ENCODE measurements at places on chromosomes 3 and 15.

DNA sequence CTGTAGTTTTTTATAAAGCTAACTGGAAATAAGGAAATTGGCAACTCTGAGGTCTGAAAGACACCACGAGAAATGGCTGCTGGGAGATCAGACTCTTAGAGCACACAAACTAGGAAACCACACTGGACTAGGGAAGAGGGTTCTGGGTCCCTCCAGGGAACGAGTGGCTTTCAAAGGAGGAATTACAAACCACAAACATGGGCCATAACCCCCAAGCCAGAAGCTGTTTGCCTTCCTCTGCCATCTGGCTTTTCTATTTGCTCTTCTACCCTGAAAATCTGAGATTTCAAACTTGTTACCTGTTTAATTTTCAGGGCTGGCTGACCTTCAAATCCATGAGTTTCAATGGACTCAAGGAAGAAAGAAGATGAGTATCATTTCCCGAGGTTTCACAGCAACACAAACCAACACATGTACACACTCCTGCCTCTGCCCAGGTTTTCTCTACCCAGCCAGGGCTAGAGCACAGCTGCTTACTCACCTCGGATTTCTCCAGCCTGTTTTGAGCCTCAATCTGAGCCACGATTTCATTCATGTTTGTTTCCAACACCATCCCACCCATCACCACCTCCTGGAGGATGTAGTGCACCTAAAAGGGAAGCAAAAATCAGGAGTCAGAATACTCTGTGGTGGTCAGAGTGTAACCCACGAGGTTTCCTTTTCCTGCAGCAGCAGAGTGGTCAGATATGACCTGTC is 22.6 kb upstream of the ANPEP start:
- DNase-seq: no peak

DNA sequence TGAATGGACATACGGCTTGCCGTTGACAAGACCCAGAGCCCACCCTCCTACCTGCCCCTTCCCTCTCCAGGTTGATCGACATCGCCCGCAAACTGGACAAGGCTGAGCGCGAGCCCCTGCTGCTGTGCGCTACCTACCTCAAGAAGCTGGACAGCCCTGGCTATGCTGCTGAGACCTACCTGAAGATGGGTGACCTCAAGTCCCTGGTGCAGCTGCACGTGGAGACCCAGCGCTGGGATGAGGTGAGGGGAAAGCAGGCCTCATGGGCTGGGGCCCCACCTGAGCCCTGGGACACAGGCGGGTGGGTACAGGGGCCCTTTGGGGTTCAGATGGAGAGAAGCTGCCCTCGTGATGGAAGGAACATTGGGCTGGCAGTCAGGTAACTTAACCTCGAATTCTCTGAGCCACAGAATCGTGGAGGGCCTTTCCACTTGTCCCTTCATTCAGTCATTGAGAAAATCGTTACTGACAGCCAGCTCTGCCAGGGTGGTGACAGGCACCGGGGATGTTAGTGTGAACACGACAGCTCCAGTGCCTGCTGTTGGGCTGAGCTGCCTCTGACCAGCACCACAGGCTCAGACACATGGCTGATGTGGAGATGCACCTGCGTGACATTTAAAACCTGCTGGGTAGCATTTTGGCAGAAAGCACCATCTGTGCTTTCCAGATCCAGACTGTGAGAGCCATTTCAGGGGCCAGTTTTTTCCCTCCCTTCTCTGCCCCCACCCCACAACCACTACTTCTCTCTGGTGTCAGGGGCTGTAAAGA is 25.6 kb upstream of the RHO start:
- no peak for DNase-seq

GRCh38 chr3:133750259-133750656 is 4.1 kb downstream of the TF start:
- peak; percentile 58 for DNase-seq

DNA sequence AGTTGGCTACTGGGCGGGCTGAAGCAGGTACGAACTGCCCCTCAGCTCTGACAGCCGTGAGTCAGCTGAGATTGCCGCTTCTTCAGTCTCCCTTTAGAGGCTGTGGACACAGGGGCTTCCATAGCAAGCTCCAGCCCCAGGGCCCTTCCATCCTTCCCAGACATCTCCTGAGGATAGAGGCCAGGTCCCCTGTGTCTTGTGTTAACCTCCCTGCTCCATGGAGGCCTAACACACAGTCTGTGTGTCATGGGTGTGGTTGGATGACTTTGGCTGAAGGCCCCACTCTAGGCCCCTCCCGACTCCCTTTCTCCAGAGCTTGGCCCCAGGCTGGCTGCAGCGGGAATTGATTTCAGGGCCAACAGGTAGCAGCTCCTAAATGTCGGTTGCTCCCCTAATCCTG is 116.1 kb upstream of the TLE3 start:
- DNase-seq: no peak

DNA sequence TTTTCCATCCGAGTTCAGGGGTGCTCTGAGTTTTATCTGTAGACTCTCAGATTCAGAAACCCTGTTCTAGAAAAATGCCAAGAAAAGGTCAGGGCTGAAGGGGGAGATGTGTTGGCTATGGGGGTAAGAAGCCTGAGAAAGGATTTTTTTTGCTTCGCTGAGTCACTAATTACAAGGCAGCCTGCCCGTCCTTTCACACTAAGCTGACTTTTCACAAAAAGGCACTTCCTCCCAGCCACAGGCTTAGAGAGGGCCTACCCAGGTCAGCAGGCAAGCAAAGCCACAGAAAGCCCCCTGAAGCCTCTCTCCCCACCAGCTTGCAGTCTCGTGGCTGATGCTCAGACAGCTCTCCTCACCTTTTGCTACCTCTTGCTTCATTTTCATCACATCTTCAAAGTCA is 192.6 kb upstream of the PRICKLE2 start:
- no peak for DNase-seq

- DNase-seq: no peak
Observed at GRCh38 chr15:35928847-35929246, 382.9 kb upstream of the DPH6 start.

DNA sequence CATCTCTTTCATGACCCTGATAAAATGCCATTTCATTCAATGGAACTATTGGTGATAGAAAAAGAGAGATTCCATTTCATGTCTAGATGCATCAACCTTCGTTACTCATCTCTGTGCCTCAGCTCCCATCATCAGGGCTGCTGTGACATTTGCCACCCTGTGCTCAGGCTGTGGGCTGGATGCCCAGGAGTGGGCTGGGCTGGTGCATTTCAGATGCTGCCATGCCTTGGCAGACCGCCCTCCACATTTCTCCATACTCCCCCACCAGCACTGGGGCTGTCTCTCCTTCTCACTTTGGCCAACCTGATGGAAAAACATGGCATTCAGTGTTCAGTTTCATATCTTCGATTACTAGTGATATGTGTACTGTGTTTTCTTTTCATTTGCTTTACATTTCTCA is 59.1 kb downstream of the DNASE1L3 start:
- DNase-seq: peak; percentile 67

GRCh38 chr3:37904601-37905000 is 42.9 kb downstream of the CTDSPL start:
- no peak for DNase-seq

- peak; percentile 44 for DNase-seq
Observed at GRCh38 chr3:32780735-32781210, 37.0 kb upstream of the TRIM71 start.

GRCh38 chr3:54847361-54847760 is 80.5 kb downstream of the LRTM1 start:
- no peak for DNase-seq

DNA sequence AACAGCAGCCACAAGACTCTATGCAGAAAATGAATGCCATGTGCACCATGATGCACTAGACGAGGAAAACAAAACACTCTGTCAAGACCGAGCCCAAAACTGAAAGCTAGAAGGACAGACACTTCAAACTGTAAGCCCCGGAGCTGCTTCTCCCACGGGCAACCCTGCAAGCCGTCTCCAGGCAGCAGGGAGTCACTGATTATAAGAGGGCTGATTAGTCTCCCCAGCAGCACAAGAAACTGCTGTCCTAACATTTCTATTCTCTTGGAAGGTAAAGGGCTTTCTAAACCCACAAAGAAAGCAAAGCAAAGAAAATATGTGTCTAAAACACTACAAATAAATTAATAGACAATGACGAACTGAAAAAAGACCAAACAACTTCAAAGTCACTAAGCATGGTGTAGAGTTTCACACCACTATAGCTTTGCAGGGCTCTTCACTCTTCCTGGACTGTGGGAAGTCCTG is 15.5 kb downstream of the TBC1D2B start:
- no peak for DNase-seq

DNA sequence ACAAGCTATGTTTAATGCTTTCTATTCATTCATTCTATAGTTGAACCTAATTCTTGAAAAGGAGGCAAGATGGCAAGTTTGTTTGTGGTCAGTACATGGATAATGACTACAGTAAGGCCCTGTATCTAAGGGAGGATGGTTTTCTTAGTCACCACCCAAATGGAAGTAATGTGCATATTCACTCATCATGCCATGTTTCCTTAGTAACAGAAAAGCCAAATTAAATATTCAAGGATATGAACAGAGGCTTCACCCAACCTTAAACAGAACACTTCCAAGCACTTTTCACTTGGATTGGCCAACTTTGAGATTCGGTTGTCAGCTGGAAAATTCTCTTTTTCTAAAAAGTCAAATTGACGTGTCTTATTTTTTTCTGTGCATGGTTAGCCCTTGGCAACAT is 805.3 kb upstream of the LMCD1 start:
- no peak for DNase-seq

DNA sequence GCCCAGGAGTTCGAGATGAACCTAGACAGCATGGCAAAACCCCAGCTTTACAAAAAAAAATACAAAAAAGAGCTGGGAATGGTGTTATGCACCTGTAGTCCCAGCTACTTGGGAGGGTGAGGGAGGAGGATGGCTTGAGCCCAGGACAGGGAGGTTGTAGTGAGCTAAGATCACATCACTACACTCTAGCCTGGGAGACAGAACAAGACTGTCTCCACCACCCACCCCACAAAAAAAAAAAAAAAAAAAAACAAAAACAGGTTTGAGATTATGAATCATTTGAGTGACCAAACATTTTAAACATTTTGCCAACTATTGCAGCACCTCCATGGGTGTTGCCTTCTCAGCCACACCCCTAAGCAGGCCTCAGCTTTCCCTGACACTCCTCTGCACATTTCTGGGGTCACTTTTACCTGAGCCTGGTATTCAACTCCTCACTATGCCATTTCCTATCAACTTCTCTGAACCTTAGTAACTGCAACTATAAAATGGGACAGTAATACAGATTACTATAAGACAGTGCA is 41.8 kb downstream of the IL5RA start:
- no peak for DNase-seq

DNA sequence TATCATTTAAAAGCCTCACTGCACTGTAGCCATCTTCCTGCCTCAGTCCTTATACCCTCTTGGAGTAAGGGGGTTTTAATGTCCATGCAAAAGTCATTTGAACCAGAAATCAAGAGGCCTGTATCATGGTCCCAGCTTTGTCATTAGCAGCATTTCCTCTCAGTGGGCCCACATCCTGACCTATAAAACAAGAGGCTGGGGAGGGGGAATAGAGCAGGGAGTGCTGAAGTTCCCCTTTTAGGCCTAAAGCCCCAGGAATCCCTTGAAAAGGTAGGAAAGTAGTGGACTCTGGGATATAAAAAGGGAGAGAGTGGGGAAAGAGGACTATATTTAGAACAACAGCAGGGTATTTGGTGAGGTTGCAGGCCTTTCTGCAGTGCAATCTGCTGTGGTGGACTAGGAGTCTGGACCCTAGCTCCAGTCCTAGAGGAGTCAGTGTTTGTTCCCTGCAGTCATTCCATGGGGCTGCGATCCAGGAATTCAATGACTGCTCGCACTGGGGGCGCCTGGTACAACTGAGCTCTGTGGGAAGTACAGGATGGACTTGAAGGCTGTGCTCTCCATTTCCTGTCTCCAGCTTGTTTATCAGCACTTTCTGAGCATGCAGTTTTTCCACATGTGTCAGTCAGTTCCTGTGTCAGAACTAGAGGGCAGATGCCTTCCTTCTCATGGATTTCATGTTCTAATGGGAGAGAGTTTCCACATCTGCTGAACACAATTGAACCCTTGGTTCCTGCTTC is 46.8 kb downstream of the PDHB start:
- peak; percentile 54 for DNase-seq

- DNase-seq: peak; percentile 21
Observed at GRCh38 chr15:68391121-68391520, 40.8 kb downstream of the ITGA11 start.

GRCh38 chr3:27632431-27633223 is 89.5 kb downstream of the EOMES start:
- DNase-seq: no peak

- no peak for DNase-seq
Observed at GRCh38 chr15:57196865-57197264, 179.4 kb upstream of the CGNL1 start.

GRCh38 chr3:52527039-52527731 is 6.5 kb downstream of the NT5DC2 start:
- no peak for DNase-seq

GRCh38 chr3:189365609-189366564 is 194.1 kb downstream of the TPRG1 start:
- DNase-seq: no peak

DNA sequence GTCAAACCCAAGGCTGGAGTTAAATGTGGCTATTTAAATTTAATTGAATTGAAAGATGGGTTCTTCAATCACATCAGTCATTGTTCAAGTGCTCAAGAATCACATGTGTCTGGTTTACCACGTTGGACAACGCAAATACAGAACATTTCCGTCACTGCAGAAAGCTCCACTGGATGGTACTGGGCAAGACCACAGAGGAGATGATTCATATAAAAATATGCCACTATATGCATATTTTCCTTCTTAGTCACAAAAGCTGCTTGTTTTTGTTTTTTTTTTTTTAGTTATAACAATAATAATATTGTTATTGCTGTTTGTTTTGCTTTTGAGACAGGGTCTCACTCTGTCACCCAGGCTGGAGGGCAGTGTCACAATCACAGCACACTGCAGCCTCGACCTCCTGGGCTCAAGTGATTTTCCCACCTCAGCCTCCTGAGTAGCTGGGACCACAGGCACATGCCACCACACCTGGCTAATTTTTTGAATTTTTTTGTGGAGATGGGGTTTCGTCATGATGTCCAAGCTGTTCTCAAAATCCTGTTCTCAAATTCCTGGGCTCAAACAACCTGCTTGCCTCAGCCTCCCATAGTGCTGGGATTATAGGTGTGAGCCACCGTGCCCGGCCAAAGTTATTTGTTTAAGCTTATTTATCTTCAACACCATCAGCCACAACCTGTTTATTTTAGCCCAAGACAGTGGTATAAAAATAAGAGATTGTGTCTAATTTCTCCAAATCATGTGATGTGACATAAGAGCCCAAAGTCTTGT is 19.4 kb downstream of the RTP3 start:
- DNase-seq: no peak

DNA sequence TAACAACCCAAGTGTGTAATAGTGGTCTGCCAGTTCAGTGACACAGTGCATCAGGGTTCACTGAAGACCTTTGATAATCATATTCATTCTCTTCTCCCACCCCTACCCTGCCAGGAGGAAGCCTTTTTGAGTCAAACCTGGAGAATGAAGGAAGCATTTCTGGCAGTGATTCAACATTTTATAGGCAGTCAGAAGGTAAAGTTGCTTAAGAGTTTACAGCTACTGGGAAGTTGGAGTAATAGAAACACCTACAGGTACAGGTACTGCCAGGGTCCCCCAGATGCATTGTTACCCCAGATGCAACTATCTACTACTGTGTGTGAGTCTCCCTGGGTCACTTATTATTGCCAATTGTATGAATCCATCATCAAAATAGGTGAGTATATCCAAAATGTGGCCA is 146.9 kb upstream of the EIF1B start:
- DNase-seq: no peak
